Hematopoietic multipotent progenitor cell treated with erythropoietin and hydrocortisone succinate and interleukin-3 and kit ligand, for 6 days (in vitro differentiated cells): ENCODE measurements at places on chromosomes 1 and 21.

DNA sequence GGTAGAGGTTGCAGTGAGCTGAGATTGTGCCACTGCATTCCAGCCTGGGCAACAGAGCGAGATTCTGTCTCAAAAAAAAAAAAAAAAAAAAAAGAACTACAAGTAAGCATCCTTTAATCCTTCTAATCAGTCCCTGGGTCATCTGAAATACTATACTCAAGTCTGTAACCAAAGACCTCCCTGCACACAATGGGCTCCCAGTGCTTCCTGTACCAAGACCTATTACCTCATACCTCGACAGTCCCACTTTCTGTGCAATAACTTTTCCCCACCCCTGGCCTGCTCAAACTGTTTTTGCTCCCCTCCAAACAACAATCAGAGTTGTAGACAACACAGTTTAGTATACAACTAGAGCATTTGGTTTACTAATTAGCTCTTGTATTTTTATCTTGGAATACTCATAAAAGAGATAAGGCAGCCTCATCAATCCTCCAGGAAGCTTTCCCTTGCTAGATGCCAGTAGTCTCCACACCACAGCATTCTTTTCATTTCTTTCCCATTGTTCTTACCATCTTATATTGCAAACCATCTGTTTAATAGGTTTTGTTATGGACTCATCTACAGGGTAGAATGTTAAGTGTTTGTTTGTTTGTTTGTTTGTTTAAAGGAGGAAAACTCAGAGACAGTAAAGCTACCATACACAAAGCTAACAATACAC is 19.2 kb upstream of the RLF start:
- no peak for DNase-seq

DNA sequence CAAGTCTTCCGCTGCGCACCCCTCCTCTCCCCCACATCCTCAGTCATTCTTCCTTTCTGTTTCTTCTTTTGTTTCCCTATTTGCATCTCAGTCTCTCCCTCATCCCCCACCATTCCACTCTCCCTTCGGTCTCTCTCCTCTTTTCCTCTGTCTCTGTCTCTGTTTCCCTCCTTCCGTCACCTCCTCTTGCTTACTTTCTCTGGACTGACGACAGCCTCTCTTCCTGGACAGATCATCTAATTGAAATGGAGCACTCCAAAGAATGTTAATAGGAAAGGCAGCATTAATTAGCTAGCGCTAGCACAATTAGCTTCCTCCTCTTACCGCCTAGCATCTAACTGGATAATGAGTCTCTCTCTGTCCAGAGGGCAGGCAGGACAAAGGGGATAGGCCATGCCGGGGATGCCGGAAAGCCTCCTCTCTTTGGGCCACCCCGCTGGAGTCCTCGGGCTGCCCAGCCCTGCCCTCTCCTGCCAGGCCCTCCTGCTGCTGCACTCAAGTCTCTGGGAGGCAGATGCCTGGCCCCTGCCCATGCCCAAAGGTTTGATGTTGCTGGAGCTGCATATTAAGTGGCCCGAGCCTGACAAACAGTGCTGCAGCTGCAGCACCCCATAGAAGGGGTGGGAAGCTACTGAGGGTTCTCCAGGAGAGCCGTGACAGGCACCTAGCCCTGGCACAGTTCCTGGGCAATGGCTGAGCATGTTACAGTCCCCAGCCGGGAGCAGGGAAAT is 20.8 kb downstream of the DISP3 start:
- no peak for DNase-seq

DNA sequence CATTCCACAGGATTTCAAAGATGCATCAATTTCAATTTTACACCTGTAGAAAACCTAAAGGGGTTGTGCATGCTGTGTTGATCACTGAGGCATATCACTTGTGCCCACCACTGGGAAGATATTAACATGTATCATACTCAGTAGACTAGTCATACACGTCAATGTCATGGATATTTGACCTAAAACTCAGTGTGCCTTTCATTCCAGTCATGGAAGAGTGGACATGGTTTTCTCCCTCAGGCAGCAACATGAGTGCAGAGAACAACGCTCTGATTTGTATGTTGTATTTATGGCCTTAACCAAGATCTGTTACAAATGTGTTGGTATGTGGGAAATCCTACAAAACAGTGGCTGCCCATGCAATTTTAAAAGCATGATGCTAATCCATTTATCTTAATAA is 6.1 kb upstream of the C1orf53 start:
- no peak for DNase-seq

DNA sequence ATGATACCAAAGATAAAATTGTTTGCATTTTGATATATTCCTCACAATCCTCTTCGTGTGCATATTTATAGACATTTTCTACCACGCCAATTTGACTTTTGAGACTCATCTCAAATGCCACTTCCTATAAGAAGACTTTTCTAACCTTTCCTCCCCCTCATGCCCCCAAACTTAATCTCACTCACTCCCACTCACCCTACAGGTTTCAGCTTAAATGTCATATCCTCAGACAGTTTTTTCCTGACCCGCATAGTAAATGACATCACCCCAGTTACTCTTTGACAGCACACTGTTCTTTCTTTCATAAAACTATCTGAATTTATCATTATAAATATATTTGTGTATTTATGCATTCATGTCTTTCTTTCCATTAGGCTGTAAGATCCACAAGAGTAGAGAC is 29.6 kb upstream of the RGS8 start:
- no peak for DNase-seq

DNA sequence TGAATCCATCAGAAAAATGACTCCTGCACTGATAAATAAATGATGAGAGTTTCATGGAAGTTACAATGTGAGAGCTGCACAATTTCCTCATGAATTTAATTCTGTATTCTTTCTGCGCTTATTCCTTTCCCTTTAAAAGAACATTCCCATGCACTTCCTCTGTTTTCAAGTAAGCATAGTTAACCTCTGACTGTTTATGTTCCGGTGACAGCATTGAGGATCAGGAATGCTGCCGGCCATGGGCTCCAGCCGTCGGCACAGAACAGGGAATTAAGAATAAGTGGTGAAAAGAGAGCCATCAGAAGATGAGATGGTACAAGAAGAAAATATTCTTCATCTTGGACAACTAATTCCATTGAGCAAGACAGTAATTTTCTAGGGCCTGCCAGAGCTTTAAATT is 65.3 kb downstream of the SUSD4 start:
- DNase-seq: no peak

DNA sequence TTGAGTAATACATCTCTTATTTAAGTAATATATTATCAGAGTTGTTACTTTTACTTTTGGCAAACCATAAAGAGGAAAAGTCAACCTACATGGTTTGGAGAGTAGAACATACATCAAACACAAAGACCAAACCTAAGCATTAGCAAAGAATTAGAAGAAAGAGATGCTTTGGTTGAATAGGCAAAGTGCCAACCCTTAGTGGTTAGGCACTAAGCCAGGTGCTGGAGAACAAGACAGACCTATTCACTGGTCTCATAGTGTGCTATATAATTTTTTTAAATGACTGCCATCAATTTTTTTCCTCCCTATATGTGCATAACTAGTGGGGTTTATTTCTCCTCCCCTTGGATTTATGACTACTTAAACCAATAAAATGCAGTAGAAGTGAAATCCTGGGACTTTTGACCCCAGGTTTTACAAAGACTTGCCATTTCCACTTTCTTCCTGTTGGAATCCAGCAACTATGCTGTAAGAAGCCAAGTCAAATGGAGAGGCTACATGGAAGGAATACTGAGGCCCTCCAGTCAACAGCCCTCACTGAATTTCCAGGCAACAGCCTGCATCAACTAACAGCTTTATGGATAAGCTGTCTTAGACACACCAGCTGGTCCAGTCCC is 69.8 kb upstream of the HAO2 start:
- peak; percentile 3 for DNase-seq

DNA sequence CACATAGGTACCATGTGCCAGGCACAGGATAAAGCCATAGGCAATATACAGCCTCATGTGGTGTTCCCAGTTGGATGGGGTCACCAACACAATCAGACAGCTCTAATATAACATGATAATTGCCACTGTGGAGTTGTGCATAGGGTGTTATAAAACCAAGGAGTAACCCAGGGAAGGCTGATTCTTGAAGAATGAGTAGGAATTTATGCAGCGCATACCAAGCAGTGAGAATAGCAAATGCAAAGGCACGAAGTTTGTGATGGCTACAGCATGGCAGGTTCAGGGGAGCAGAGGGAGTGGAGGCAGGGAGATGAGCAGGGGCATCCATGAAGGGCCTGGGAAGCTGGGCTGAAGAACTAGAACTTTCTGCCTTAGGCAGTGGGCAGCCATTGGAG is 20.4 kb upstream of the SLC2A1 start:
- no peak for DNase-seq

- DNase-seq: peak; percentile 72
Observed at GRCh38 chr1:31027693-31028526, 37.6 kb downstream of the PUM1 start.

DNA sequence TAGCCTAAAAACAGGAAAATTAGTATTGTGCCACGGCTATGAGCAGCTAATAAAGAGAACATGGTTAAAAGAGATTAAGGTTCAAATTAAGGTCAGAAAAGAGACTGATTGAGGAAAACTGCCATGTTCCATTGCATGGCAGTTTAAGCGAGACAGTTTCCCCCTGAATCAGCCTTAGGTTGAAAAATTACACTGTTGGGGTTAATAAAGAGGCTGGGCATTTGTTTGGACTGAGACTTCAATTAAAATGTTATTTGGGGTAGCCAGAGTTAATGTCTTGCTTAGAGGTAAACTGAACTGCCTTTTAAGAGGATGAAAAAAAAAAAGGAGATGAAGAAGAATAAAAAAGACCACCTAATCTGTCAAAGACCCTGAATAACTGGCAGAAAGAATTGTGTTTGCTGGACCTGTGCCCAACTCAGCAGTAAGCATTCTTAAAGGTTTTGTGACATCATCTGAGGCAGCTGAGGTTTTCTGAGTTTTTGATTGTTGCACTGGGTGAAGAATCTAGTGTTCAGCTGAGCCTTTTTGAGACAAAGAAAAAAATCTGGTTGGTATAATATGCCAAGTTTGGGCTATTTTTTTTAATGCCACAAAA is 17.7 kb upstream of the PROX1 start:
- no peak for DNase-seq

- peak; percentile 95 for DNase-seq
Observed at GRCh38 chr1:109793486-109794318, 30.0 kb upstream of the EPS8L3 start.

DNA sequence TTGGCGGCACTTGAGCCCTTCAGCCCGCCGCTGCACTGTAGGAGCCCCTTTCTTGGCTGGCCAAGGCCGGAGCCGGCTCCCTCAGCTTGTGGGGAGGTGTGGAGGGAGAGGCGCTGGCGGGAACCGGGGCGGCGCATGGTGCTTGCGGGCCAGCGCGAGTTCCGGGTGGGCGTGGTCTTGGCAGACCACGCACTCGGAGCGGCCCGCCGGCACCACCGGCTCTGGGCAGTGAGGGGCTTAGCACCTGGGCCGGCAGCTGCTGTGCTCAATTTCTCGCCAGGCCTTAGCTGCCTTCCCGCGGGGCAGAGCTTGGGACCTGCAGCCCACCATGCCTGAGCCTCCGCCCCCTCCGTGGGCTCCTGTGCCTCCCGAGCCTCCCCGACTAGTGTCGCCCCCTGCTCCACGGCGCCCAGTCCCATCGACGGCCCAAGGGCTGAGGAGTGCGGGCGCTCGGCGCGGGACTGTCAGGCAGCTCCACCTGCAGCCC is 673.7 kb upstream of the BRINP3 start:
- no peak for DNase-seq

- DNase-seq: no peak
Observed at GRCh38 chr1:217562229-217562878, 68.5 kb downstream of the GPATCH2 start.

GRCh38 chr21:36756527-36756926 is 57.6 kb downstream of the SIM2 start:
- no peak for DNase-seq

- peak; percentile 16 for DNase-seq
Observed at GRCh38 chr1:44860331-44860730, 17.3 kb upstream of the PTCH2 start.

- no peak for DNase-seq
Observed at GRCh38 chr1:50231209-50231608, 122.5 kb downstream of the ELAVL4 start.

DNA sequence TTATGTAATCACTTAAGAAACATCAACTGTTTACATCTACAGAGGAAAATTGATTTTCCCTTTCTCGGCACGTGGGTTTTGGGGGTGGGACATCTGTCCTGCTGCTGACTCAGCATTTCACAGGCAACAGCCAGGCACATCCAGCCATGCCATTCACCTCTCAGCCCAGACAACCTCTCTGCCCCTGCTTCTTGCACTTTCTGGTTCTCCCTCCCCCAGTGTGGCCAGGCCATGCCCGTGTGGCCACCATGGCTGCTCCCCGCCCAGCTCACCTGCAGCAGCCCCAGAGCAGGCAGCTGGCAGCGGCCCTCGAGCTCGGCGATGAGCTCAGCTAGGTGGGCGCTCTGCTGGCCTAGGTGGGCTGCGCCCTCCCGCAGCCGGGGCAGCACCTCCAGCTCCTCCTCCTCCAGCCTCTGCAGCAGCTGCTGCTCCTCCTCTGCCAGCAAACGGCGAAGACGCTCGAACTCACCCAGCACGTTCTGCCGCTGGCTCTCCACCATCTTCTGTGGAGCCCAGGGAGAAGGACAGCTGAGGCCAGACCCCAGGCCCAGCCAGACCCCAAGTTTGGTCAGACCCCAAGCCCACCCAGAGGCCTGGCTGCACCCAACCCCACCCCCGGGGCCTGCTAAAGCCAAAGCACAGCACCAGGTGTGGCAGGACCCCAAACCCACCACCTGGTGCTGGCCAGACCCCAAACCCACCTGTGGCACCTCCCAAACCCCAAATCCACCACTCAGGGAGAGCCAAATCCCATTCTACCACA is 5.8 kb downstream of the TRIM11 start:
- peak; percentile 37 for DNase-seq

DNA sequence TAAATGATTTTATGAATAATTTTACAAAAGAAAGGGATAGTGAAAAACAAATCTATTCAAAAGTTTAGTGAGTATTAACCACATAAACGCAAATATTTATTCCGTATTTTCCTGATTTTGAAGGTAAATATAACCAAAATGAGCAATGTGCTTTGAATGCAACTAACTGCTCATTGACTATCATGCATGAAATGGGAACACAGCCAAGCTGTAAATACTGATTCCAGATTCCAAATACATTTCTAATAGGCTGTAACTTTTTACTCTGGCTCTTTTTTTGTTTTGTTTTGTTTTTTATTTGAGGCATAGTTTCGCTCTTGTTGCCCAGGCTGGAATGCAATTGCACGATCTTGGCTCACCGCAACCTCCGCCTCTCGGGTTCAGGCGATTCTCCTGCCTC is 41.8 kb downstream of the SELENOF start:
- DNase-seq: no peak

GRCh38 chr21:33736569-33736968 is 94.3 kb downstream of the ITSN1 start:
- DNase-seq: no peak

DNA sequence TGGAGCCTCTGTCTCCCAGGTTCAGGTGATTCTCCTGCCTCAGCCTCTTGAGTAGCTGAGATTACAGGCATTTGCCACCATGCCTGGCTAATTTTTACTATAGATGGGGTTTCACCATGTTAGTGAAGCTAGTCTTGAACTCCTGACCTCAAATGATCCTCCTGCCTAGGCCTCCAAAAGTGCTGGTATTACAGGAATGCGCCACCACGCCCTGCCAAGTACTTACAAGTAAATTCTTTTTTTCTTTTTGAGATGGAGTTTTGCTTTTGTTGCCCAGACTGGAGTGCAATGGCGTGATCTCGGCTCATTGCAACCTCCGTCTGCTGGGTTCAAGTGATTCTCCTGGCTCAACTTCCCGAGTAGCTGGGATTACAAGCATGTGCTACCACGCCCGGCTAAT is 42.5 kb downstream of the RPRD2 start:
- DNase-seq: no peak

- DNase-seq: no peak
Observed at GRCh38 chr1:203045821-203046594, 19.7 kb downstream of the PPFIA4 start.
